Posterior cingulate gyrus (tissue), 11 donors: ENCODE measurements at places on chromosomes 5 and 9.
A peak's percentile ranks its signal among the peaks of the same experiment; 100 is the strongest.

- no peak for DNase-seq
These were observed 548.5 kb downstream of the DTWD2 start for GRCh38 chr5:118439831-118440230.

GRCh38 chr9:129446828-129447550 lies 173.9 kb downstream of the C9orf50 start:
- DNase-seq, result peak; percentile 73

- DNase-seq, result no peak
These were observed 157.1 kb downstream of the SLCO4C1 start for GRCh38 chr5:102139029-102139428.

GRCh38 chr5:171776213-171776612 lies 9.4 kb upstream of the SMIM23 start:
- DNase-seq, result no peak

GRCh38 chr9:134909511-134910481 lies 7.9 kb downstream of the FCN1 start:
- no peak for DNase-seq

DNA sequence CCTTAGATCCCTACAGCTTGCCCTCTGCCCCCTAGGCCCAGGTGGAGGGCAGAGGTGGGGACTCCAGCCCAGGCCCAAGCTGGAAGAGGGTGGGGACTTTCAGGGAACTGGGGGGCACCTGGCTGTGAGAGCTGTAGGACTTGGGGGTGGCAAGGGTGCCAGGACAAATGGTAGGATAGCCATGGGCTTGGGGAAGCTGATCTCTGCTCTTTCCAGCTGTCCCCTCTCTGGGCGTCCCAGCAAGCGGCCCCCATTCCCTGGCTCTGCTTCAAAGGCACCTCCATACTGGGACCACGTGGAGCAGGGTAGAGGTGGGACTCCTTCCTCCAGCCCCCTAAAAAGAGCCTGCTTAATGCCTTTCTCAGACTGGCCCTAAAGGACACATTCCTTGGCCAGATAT lies 385 bp downstream of the LTC4S start:
- no peak for DNase-seq

DNA sequence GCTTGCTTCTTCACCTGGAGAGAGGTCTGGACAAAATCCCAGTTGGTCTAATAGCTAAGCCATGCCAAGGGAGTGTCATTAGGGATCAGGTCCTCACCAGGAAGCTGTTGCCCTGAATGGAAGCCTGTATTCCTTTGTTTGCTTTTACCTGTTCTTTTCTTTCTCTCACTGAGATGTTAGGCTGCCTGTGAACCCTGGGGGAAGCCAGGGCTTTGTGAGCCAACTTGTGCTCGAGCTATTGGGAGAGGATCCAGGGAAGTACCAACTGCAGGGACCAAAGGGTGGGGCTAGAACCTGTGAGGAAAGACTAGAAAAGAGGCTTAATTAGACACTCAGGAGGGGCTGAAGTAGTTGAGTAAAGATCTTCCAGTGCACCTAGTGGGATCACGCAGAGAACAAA lies 451.2 kb upstream of the TLE4 start:
- no peak for DNase-seq

- no peak for DNase-seq
These were observed 157.6 kb downstream of the SLC12A2 start for GRCh38 chr5:128241051-128241695.

GRCh38 chr9:69044240-69045219 lies 9.0 kb downstream of the FXN start:
- DNase-seq, result no peak

GRCh38 chr5:140569197-140569596 lies 4.6 kb downstream of the SLC35A4 start:
- no peak for DNase-seq

DNA sequence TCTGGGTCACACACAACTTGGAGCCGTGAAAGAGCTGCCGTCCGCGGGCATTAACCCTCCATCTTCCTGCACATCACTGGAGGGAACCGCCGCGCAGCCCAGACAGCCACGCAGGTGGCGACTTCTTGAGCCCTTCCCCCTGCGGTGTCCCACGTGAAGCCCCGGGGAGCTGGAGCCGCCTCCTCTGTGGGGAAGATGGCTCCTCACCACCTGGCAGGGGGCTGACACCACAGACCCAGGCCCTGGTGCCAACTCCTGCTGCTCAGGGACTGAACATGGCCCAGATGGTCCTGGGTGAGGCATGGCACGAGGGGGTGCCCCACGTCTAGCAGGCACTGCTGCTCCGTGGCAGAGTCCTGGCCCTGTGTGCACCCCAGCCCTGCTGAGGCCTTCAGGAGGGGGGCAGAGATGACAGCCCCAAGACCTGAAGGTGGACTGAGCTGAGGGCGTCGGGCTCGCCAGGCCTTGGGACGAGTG lies 38.9 kb downstream of the NDUFS6 start:
- no peak for DNase-seq

GRCh38 chr9:91886414-91887076 lies 63.5 kb downstream of the ROR2 start:
- no peak for DNase-seq

DNA sequence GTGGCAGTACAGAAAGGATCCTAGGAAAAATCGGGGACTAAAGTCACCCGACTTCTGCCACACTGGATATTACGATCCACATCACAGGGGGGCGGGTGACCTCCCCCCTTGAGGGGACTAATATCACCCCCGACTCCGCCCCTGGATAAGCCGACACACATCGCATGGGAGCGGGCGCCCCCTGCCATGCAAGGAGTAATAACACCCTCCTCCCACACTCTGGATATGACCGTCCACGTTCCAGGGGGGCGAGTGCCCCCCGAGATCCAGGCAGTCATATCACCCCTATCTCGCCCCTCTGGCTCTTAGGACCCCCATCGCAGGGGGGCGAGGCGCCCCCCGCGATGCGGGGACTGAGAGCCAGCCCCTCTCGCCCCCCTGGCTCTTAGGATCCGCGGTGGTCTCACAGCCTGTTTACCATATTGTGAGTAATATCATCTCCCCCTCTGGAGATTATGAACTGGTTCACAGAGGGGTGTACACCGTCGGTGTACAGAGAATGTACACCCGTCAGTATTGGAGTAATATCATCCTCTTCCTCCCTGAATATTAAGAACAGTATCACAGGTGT lies 423.0 kb downstream of the DIRAS2 start:
- no peak for DNase-seq

DNA sequence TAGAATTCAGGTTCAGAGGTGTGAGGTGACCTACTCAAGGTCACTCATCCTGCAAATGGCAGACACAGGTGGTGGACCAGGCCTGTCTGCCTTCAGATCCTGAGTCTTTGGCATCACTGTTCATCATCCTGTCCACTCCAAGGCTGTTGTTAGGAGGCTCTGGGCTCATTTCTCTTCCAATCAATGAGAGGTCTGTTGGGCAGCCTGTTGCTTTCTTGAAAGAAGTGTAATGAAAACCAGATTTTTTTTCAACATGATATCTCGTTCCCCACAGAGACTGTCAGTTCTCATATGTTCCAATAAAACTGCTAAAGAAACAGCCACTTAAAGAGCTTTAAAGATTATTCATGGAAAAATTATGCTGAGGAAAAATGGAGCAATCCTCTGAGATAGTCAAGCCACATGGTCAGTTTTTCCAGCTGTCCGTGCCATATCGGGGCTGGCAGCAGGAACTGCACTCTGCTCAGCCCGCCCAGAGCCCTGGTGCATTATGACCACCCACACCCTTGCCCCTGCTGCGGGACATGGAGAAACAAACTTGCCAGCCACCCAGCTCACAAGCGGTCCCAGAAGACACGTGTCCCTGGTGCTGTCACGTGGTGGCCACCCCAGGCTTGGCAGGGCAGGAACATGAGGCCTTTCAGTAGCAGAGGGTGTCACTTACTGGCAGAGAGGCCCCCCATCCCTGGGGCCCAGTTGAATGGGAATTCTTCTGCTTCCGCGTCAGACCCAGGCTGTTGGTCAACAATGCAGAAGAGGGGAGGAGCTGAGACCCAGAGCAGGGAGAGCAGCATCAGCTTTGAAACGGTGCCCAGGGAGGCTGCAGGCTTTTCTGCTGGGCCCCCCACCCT lies 63.7 kb upstream of the ANGPTL2 start:
- peak; percentile 69 for DNase-seq

GRCh38 chr5:177303925-177304391 lies 359 bp downstream of the PRELID1 start:
- no peak for DNase-seq

DNA sequence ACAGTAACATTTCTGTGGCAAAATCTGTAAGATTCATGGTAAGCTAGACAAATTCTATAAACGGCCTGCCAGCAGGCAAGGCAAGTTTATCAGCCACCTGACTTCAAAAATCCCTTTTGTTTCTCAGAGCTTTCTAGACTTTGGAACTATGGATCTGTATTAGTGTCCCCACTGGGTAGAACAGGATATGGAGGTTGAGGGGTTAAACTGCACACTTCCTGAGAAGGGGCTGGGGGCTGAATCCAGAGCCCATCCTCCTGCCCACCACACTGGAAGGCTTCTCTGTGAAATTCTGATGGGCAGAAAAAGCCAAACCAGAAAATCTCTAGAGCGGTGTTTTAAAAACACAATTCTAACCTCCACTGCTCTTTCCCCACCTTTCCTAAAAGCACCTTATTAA lies 128.7 kb downstream of the ENTREP1 start:
- no peak for DNase-seq

GRCh38 chr5:59199868-59200267 lies 617.0 kb downstream of the RAB3C start:
- DNase-seq, result no peak

GRCh38 chr5:1508659-1509290 lies 15.0 kb downstream of the LPCAT1 start:
- DNase-seq, result peak; percentile 8
